ENCODE measurements at places on chromosomes 1 and 21.

DNA sequence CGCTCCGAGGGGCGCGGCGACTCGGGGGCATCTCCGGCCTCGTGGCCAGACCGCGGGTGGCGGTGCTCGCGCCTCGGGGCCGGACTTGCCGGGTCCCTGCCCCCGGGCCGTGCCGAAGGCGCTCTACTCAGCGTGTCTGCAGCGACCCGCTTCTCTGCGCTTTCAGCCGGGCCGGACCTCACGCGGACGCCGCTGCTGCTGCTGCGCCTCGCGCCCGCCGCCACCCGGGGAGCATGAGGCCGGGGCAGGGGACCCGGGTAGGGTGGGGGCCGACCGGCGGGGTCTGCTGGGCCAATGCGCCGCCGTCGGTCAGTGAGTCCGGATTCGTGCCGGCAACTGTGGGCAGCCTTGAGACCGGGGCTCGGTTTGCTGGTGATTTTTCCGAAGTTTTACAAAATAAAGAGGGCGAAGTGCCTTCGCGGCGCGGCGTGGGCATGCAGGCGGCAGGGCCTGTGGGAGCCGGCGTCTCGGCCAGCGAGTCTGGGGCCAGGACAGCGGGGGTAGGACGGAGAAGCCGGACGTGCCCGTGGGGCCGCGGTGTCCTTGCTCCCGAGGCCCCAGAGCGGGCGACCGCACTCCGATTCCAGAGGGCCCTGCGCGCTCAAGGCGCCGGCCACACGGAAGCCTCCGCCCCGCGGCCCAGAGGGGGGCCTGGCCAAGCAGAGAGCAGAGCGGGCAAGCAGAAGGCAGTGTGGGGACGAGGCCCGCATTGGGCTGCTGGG, 749 bp downstream of the FAM163A start:
- no peak for DNase-seq

DNA sequence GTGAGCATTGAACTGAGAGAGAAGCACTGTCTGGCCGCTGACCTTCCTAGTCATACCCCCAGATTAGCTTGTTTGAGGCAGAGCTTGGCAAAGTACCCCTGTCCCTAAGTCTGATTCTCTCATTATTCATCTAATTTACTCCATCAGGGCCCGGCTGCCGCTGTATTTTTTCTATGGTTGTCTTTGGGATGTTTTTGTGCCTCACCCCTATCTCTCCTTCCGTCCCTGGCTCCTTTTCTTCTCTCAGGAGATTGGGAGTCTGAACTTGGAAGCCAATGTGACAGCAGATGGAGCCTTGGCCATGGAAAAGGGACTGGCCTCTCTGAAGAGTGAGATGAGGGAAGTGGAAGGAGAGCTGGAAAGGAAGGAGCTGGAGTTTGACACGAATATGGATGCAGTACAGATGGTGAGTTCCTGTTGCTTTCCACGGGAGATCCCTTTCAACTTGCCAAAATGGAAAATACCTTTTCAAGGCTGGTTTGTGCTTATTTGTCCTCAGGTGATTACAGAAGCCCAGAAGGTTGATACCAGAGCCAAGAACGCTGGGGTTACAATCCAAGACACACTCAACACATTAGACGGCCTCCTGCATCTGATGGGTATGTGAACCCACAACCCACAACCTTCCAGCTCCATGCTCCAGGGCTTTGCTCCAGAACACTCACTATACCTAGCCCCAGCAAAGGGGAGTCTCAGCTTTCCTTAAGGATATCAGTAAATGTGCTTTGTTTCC, 53.9 kb downstream of the LAMC2 start:
- no peak for DNase-seq

DNA sequence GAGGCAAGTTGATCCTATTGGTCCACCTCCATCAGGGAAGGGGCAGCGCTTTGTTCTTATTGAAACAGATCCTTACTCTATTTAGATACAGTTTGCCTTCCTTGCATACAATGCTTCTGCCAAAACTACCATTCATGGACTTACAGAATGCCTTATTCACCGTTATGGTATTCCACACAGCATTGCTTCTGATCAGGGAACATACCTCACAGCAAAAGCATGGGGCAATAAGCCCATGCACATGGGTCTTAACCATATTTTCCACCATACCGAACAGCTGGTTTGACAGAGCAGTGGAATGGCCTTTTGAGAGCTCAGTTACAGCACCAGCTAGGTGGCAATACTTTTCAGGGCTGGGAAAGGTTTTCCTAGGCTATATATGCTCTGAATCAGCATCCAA, 544.8 kb upstream of the ADGRL4 start:
- no peak for DNase-seq

DNA sequence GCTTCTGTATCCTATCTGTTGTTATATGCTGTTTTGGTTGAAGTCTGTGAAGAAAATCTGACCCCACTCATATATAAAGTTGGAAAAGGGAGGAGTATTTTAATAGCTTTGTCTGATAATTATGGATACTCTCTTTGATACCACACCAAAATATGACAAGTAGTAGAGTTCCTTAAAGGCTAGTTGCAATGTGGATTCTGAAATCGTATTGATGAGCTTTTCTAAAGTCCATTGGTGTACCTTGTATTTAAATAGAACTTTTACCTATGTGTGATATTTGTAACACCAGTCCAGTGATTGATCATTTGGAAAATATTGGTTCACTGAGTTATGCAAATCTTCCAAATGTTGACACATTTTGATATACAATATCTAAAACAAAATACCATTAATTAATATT, 7.7 kb downstream of the GAS5 start:
- no peak for DNase-seq

DNA sequence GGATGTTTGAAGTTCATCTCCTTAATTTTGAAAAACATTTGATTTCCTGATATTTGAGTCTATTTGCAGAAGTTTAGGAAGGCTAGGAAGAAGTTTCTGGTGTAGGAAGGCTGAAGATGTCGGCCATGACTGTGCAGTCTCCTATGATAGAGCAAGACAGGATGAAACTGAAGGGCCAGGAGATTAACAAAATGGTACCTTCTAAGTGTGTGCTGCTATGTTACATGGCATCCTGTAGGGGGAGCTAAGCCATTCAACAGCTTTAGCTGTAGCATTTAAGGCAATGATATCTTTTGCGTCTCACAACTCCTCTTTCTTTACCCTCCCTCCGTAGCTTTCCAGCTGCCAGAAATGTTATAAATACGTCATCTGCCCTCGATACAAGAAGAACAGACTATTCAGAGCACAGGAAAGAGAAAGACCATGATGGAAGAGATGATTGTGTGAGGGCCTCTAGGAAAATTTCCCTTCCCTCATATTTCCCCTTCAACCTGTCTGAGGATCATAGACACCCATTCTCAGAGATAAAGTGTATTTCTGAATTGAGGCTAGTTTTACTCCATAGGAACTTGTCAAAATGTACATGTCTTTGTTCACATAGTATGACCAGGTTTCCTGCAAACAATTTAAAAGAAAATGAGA, 61.1 kb downstream of the XCL1 start:
- DNase-seq, result no peak

DNA sequence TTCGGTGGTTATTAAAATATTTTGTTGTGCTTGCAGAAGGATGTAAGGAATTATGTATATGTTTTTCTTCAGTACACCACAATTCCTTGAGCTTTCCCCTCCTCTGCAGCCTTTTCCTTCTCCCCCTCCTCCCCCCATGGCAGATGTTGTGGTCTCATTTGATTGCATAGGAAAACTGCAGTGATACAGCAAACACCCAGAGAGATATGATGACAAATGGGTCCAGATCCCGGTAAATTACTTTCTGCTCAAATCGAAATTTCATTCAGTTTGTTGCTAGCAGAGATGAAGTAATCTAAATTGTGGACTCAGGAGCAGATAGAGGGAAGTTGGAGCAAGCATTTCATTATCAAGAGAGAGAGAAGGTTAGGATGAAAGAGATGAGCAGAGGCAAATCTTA, 9.9 kb downstream of the LMO4 start:
- DNase-seq, result no peak

GRCh38 chr1:16617114-16617631, 3.8 kb upstream of the NBPF1 start:
- DNase-seq, result no peak

GRCh38 chr1:154769193-154769895, 100.7 kb downstream of the KCNN3 start:
- DNase-seq, result no peak

DNA sequence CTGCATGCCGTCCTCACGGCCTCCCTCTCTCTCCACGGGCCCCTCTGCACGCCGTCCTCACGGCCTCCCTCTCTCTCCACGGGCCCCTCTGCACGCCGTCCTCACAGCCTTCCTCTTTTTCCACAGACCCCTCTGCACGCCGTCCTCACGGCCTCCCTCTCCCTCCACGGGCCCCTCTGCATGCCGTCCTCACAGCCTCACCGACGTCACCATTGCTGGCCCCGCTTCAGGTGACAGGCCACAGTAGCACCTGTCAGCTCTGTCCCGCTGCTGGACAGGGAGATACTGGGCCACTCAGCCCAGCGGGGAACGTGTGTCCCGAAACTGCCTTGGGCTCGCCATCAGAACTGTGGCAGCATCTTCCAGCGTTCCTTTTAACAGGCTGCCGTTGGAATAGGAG, 82.8 kb upstream of the COL6A1 start:
- DNase-seq, result no peak

GRCh38 chr1:34354367-34354766, 177.7 kb downstream of the C1orf94 start:
- DNase-seq, result no peak

DNA sequence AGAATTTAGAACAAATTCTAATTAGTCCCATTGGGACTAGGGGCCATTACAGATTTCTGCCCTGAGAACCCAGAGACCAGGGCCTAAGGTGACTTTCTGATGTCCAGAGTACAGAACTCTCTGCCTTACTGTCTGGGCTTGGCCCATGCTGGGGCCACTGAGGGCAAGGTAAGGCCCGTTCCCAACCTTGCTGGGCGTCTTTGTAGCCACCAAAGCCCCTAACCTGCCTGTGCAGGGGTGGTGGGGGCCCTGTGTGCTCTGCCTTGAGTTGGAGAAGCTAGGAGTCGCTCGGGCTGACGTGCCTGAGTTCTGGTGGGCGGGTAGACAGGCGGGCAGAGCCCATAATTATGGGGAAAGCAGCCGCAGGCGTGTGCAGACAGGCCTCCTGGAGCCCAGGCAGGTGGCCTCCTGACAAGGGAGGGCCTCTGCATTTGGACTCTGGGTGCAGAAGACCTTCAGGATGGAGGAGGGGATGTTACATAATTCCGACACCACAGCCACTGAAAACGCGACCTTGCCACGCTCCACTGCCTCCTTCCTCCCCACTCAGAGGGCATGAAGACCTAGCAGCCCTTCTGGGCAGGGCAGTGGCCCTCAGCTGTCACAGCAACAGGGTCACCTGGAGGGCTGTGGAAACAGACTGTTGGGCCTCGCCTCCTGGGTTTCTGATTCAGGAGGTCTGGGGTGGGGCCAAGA, 239.9 kb upstream of the TMEM51 start:
- DNase-seq, result no peak

- no peak for DNase-seq
Measured at GRCh38 chr1:188363943-188364342, 1535.2 kb downstream of the PLA2G4A start.

- no peak for DNase-seq
Measured at GRCh38 chr1:228669242-228669585, 66.1 kb upstream of the RHOU start.

DNA sequence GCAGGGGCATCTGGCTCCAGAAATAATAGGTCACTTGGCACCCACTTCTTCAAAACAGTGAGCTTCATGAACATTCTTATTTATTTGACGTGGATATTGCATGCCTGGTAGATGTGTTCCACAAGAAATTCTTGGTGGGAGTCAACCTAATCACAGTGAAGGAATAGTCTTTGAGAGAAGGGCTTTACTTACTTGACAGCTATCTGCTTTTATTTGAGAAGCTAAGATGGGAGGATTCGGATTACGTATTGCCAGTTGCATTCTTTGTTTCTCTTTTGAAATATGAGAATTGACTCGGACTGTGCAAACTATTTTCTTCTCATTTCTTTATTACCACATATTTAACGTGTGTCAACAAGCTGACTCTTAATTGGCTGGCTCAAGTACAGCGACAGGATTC, 117.2 kb downstream of the FASLG start:
- DNase-seq, result no peak

GRCh38 chr1:205719762-205720161, 30.2 kb downstream of the NUCKS1 start:
- DNase-seq, result no peak

DNA sequence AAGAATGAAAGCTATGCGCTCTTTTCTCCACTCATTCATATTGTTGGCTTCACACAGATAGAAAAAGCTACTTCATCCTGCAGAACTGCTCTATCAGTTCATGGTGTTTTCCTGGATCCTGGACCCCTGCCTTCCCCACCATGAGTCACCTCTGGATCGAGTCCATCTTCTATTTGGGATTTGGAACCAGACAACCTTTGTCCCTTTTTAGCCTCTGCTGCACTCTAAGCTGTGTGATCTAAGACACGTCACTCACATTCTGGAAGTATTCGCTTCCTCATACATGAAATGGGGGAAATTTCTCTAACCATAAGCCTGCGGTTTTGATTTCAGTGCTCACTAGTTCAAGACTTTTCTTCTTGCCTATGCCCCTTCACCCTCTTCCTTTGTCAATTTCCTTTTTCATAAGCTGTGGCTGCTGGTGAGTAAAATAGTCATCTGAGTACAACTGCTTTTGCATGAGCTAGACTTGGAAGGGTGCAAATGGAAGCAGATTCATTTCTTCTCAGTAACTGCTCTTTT, 14.1 kb upstream of the DEGS1 start:
- DNase-seq, result peak; percentile 69

- no peak for DNase-seq
Measured at GRCh38 chr21:24197132-24197643, 1410.1 kb downstream of the MRPL39 start.

GRCh38 chr21:33963848-33964555, 48.4 kb upstream of the ATP5PO start:
- no peak for DNase-seq

DNA sequence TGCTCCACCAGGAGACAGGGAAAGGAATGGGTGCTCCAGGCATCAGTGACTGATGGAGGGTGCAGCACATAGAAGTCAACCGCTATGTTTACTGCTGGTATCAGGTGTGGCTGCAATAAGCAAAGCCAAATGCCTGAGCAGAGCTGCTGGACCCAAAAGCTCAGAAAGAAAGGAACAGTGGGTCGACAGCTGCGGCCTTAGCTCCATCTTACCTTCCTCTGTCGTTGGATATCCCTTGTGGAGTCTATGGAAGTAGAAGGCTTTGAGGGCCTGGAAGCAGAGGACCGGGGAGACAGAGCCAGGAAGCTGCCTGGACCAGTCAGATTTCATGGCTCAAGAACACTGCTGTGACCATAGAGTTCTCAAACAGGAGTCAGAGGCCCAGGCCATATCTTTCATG, 45.3 kb downstream of the RIMS3 start:
- no peak for DNase-seq

GRCh38 chr21:32174819-32175218, 104.0 kb downstream of the MIS18A start:
- no peak for DNase-seq
